ENCODE measurements at places on chromosomes 4 and X.

GRCh38 chr4:11545651-11546050 is 117.0 kb upstream of the HS3ST1 start:
- no peak for DNase-seq

GRCh38 chr4:112061207-112061817 is 83.9 kb upstream of the FAM241A start:
- DNase-seq, result no peak

GRCh38 chrX:107565931-107566603 is 62.2 kb upstream of the PRPS1 start:
- DNase-seq, result no peak

- DNase-seq, result no peak
These were observed at the start of gene EPGN for GRCh38 chr4:74308215-74308614. Gene EPGN, plus strand, starts transcription at chr4:74308470. Its CDS starts 64 bp downstream, at chr4:74308534.

DNA sequence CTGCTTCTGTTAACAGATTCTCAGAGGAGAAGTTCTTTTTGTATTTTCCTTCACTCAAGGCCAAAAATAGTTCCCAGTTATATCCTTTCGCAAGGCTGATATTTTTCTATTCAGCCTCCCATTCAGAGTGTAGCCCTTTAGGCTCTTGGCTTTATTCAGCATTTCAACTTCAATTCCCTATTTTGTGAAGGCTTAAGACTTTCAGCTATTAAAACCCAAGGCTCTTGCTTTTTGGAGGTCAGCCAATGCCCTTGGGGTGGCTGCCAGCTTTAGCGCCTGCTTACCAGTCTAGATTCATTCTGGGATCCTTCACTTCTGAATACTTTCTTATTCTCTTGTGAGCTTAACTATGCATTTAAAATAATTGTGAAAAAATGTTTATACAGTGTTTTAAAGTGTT is 57.3 kb upstream of the ADGRA3 start:
- DNase-seq, result no peak

DNA sequence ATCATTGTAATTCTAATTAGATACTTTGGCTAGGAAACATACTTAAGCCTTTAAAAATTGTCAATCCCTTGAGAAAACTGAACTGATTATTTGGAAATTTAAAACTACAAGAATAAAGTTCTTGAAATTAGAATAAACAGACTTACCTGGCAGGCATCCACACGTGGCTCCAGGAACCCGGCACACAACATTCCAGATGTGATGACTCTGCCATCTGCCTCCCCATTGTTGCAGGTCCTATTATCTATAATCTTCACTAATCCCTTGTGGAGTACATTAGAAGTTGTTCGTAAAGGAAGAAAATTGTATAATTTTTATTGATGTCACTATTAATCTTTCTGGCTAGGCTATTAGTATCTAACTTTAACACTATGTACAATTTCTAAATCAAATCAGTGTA is 16.2 kb upstream of the GNRHR start:
- no peak for DNase-seq

- DNase-seq, result no peak
These were observed 143.4 kb downstream of the TRIML1 start for GRCh38 chr4:188282471-188283232.

DNA sequence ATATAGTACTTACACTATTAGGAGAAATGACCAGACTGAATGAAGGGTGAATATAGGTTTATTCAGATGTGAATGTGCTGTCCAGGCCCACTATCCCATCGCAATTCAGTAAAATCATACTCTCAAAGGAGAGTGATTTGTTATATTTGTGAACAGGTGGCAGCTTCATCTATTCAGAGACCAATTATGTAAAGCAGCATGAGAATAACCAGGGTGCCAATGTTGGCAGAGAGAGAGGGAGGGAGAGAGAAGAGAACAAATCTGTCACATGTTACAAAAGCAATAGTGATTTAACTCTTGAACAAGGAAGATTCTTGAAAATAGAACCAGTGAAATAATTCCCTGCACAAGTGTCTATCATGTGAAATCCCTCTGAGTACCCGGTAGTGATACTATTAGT is 38.9 kb upstream of the TLL1 start:
- DNase-seq, result no peak

GRCh38 chrX:24479924-24480323 is 14.8 kb downstream of the PDK3 start:
- no peak for DNase-seq

- no peak for DNase-seq
These were observed 871.1 kb upstream of the SLIT2 start for GRCh38 chr4:19380600-19380999.

Data from AG04450 (cell line).